Panc1 (cell line): ENCODE measurements at places on chromosomes 12 and 14.

DNA sequence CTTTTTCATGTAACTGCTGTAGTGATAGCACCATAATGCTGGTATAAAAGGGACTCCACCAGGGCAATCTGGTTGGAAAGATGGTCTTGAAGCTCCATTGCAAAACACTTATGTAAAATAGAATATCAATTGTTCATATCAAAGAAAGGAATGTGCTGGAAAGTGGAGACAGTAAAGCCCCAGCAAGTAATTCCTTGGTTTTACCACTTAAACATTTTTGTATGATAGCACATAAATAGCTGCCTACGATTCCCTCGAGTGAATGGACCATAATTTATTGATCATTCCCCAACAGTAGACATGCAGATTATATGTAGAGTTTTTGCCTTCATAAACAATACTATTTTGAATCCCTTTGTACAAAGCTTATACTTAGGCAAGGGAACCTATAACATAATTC lies 275.4 kb downstream of the PAWR start:
- DNase-seq, result no peak

DNA sequence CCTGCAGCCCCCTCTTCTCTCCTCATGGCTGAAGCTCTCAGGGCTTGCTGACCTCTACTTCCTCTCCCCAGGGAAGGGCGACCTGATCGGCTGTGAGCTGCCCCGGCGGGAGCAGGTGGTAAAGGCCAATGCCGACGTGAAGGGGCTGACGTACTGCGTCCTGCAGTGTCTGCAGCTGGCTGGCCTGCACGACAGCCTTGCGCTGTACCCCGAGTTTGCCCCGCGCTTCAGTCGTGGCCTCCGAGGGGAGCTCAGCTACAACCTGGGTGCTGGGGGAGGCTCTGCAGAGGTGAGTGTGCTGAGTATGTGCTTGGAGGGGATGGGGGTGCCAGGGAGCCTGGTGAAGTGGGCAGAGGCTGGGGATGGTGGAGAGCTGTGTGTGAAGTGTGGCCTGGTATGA lies 13.7 kb downstream of the MCRS1 start:
- no peak for DNase-seq

DNA sequence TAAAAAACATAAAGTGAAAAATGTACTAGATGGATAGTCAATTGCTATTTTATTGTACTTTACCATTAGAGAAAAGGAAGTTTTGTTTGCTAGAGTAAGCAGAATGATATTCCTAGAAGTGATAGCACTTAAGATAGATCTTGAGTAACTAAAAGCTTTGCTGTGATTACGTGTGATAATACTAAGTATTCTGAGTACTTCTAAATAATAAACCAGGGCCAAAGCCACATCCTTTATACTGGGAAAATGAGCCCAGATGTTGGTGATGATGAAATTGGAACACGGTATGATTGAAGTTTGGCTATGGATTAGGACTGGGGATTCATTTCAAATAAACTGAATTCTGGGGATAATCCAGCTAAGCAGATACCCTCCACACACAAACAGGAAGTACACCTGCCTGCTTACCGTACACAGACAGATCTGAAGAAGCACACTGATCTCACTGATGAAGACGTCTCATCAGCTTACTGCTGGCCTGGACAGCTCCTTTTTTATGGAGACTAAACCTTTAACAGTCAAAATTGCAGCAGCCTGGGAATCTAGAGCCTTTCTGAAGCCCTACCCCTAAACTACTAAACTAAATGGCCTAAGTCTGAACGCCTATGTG lies 199.8 kb downstream of the LRFN5 start:
- DNase-seq, result no peak

DNA sequence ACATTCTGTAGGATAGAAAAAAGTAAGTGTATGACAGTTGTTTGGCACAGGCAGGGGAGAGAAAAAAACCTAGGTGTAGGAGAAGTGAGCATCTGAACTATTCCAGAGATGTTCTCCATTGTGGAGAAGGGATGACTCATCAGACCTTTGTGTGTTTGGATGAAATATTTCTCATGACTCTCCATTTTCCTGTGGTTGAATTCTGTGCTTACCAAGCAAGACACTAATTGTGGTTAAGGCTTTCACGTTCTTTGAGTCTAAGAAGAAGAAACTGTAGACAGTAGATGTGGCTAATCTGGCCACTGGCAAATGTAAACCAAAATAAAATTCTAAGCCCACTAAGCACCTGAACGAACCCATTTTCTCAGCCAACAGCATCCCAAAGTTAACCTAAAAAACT lies 107.9 kb upstream of the GZMB start:
- DNase-seq, result no peak

DNA sequence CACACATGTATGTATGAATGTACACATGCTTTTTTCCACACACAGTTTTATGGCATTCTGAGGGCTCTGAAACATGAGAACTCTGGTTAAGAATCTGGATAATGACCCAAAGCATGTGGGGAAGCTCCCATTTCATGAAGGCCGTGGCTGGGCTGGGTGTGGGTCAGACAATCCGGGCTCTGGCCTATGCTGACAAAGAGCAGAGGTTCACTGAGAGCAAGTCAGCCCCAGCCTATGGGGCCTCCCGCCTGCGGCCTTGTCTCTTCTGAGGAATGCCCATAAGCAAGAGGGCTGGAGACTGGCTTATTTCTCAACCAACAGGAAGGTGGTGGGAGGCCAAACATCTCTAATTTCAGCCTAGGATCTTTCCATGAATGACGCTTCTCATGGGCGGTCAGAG lies 8.5 kb downstream of the MYH6 start:
- no peak for DNase-seq

GRCh38 chr14:73243341-73243740 lies 6.0 kb downstream of the PAPLN start:
- DNase-seq, result no peak
